ENCODE measurements at places on chromosomes 6 and 20. TPM values are rescaled to one million over a fixed set of nuclear protein-coding genes. Genes with fewer than 3 reads are reported as not detected.

The SYCP2 gene
- 3.9 TPM for total RNA-seq

DNA sequence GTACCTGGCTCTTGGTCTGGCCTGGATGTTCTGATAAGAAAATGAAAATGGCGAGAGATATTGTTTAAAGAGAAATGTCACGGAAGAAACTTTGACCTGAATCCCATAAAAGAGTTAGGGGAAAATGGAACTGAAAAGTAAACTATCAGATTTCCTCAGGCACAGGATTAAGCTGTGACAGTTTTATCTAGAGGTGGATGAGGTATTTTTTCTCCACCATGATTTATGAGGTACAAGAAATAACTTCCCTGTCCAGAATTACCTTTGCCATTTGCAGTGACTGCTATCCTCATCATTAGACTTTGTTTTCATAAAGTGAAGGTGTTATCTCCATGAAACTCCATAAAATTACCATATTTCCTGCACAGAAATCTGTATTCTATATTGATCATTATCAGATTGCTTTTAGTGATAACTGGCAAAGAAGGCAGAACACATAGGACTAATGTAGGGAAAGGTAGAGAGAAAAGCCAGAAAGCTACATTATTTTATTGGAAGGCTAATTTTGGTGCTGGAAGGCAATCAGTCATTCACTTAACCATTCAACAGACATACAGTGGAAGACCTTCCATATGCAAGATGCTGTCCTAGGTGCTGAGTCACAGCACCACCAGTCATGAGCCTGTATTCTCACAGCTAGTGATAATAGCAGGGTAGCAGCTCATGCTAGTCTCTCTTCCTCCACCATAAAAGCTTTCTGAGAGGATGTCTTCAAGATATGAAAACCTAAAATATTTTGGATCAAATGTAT is 427.3 kb upstream of the CITED2 start:
- no peak for DNase-seq

The ANKRD66 gene
- total RNA-seq = not detected

DNA sequence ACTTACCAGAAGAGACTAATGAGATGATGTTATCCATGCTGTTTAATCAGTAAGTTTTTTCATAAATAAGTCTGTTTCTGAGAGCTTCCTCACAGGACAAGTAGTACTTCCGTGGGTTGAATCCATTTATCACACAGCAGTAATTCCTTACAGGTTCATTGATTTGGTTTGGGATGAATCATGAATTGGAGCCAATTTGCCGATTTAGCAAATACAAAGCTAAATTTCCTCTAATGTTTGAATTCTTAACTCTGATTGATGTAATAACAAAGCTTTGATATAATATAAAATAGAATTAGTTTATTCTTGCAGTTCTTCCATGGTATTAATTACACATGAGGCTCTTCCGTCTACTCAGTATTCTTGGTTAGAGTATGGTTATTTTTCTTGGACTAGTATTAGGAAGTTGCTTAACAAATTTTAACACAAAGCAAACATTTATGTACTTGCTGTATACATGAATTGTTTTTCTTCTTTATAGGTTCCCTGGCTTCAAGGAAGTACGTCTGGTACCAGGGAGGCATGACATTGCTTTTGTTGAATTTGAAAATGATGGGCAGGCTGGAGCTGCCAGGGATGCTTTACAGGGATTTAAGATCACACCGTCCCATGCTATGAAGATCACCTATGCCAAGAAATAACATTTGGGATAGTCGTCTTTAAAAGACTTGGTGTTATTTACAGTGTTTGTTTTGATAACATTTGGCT is 7.6 kb upstream of the OTOR start:
- DNase-seq = no peak

DNA sequence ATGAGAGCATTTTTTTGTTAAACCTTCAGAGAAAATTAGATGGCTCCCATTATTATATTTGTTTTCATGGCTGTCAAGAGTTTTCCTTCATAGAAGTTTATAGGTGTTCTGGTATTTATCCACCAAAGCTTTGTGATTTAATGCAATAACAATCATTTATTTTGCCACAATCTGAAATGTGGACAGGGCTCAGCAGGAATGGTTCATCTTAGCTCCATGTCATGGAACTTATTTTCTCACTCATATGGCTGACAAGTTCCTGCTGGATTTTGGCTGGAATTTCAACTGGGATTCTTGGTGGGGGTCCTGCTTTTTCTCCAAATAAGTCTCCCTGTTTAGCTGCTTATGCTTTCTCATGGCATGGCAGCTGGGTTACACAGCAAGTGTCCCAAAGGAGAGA is 876.7 kb downstream of the QKI start:
- DNase-seq = no peak

The LRRC73 gene
- not detected for total RNA-seq

- DNase-seq = no peak
These were observed 249.5 kb upstream of the AGPAT4 start for GRCh38 chr6:161523362-161523761.

GRCh38 chr6:73325656-73326055 is 28.4 kb downstream of the DPPA5 start:
- DNase-seq = no peak

All from activated CD4-positive, alpha-beta memory T cell treated with anti-CD3 and anti-CD28 coated beads for 36 hours (primary cell).